ENCODE measurements at places on chromosomes 2 and 18. TPM values are rescaled to one million over a fixed set of nuclear protein-coding genes. Genes with fewer than 3 reads are reported as not detected.

GRCh38 chr18:42743373-42744138 lies 371.9 kb downstream of the RIT2 start:
- H3K4me1 ChIP-seq = no peaks in the 10 kb centered on the region
- no peaks in the 10 kb centered on the region for H3K36me3 ChIP-seq
- H3K4me3 ChIP-seq = no peak overlapping the region
- H3K27me3 ChIP-seq = no peaks in the 10 kb centered on the region
- no peak for DNase-seq
- no peak overlapping the region for H3K27ac ChIP-seq

DNA sequence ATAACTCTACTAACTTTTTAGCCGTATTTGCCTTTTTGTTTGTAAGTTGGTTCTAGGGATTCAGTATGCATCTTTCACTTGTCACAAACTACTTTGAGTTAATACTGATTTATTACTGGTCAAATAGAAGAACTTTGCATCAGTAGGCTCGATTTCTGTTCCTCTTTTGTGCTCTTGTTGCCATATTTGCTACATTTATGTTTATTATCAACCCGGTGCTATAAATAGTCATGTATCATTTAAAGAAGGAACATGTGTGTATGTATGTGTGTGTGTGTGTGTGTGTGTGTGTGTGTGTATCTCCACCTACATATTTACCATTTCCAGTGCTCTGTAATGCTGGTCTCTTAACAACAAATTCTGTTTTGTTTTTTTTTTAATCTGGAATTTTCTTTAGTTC lies 79.6 kb upstream of the B3GNT7 start:
- no peak overlapping the region for H3K27ac ChIP-seq
- H3K4me1 ChIP-seq = no peaks in the 10 kb centered on the region
- H3K27me3 ChIP-seq = no peaks in the 10 kb centered on the region
- DNase-seq = no peak
- H3K36me3 ChIP-seq = no peaks in the 10 kb centered on the region
- H3K4me3 ChIP-seq = no peak overlapping the region

DNA sequence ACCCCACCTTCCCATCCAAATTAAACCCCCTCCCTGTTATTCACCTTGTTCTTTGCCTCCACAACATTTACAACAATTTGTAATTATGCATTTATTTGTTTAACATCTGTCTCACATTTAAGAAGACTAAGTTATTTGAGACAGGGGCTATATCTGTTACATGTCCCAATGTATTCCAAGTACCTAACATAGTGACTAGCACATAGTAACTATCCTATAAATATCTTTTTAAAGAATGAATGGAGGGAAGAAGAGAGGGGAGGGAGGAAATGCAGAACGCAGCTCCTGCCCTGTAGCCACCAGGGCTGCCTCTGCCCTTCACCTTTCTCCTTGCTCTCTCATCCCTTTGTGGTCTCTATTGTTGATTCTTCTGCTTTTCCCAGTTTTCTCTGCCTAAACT lies 40.6 kb downstream of the HDHD2 start:
- no peaks in the 10 kb centered on the region for H3K4me1 ChIP-seq
- DNase-seq = no peak
- no peak overlapping the region for H3K4me3 ChIP-seq
- H3K36me3 ChIP-seq = peaks cover 41% of the 10 kb centered on the region
- H3K27me3 ChIP-seq = no peaks in the 10 kb centered on the region

- no peak overlapping the region for H3K4me3 ChIP-seq
- H3K27ac ChIP-seq = no peak overlapping the region
- no peaks in the 10 kb centered on the region for H3K4me1 ChIP-seq
- no peaks in the 10 kb centered on the region for H3K36me3 ChIP-seq
Measured at GRCh38 chr18:79556829-79557585, 122.6 kb upstream of the CTDP1 start.

DNA sequence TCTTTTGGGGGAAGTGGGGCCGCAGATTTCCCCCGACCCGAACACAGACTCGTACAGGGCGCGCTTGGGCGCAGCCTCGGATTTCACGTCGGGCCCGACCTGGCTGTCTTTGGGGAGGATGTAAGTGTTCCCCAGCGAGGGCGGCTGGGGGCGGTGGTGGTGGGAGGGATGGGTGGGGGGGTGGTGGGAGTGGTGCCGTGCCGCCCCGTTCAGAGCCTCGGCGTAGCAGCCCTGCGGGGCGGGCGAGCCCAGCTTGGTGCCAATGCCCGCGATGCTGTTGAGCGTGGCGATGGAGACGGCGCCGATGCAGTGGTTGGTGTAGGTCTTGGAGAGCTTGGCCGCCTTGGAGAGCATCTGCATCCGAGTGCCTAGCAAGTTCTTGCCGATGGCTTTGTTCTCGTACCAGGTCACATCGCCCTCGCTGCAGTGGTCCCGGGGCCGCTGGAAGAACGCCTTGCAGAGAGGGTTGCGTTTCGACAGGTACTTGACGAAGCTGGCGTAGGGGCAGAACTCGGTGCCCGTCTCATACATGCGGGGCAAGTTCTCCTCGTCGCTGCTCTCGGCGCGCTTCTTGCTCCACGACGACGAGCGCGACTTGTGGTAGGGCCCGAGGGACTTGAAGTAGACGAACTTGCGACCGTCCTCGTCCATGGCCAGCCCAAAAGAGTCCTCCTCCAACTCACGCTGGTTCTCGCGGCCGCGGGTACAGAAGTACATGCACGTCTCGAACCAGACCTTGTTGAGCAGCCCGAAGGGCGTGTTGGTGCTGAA lies 1.3 kb downstream of the KCTD1 start:
- H3K27me3 ChIP-seq = peaks cover 7% of the 10 kb centered on the region
- H3K36me3 ChIP-seq = no peaks in the 10 kb centered on the region
- H3K27ac ChIP-seq = no peak overlapping the region
- H3K4me3 ChIP-seq = peak overlapping the region; percentile 59

DNA sequence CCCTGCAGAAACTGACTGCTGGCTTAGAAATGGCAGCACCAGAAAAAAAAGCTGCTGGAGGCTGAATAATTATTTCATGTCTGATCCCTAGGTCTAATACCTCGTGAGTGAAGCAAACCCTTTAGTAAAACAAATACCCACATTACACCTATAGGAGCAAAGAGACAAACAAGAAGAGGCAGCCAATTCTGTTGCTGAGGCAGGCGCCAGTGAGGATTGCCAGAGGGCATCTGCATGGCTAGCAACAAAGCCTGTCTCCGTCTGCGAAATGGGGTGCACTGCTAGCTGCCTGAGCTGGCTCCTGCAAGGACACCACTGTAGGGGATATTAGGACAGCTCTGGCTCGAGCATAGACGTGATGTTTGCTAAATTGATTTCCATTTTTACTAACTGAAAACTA lies 509.7 kb downstream of the TDRD15 start:
- H3K36me3 ChIP-seq = no peaks in the 10 kb centered on the region
- H3K27ac ChIP-seq = no peak overlapping the region
- no peaks in the 10 kb centered on the region for H3K4me1 ChIP-seq
- H3K27me3 ChIP-seq = no peaks in the 10 kb centered on the region
- no peak for DNase-seq
- no peak overlapping the region for H3K4me3 ChIP-seq

DNA sequence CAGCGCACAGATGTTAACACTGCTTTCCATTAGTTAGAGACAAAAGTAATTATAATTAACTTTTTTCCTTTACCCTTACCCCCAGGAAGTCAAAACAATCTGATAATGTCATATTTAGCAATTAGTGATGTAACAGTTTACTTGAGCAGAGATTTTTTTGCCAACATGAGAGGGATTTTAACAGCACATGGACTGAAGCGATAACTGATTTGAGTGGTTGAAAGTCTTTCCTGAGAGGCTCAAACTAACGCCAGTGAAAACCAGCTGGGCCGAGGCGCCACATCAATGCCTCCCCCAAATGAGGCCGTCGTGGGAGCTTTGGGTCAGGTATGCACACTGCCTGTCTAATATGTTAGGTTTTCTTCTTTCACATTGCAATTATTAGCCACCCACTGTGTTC lies 469.9 kb upstream of the SMIM21 start:
- no peaks in the 10 kb centered on the region for H3K36me3 ChIP-seq
- H3K27me3 ChIP-seq = no peaks in the 10 kb centered on the region

GRCh38 chr2:69704446-69704845 lies 37.5 kb upstream of the ANXA4 start:
- no peak overlapping the region for H3K4me3 ChIP-seq
- H3K36me3 ChIP-seq = no peaks in the 10 kb centered on the region
- H3K27me3 ChIP-seq = no peaks in the 10 kb centered on the region
- no peak overlapping the region for H3K27ac ChIP-seq

DNA sequence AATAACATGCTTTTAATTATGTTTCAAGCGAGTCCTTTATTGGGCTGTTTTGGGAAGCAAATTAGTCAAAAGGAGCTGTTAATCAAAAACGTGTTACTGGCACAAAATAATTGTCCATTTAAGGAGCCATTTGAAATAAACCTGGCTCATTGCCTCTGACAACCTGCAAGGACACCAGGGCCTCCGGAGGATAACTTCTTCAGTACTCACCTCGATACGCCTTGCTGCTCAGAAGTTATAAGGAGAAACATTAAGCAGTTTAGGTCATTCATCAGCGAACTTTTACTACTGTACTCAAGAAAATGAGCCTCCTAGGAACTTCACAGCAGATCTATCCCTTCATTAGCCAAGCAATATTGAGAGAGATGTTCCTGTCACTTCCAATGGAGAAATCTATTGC lies 1579.2 kb upstream of the ACVR2A start:
- no peak overlapping the region for H3K27ac ChIP-seq
- no peak overlapping the region for H3K4me3 ChIP-seq
- no peak for DNase-seq

- H3K4me1 ChIP-seq = no peaks in the 10 kb centered on the region
- peak overlapping the region; percentile 55 for H3K4me3 ChIP-seq
- no peaks in the 10 kb centered on the region for H3K27me3 ChIP-seq
Measured at GRCh38 chr2:169363560-169364150, 1.3 kb upstream of the LRP2 start.

- H3K27ac ChIP-seq = peak overlapping the region; percentile 96
- peak overlapping the region; percentile 59 for H3K4me3 ChIP-seq
- DNase-seq = no peak
- no peaks in the 10 kb centered on the region for H3K36me3 ChIP-seq
- H3K4me1 ChIP-seq = no peaks in the 10 kb centered on the region
Measured at GRCh38 chr18:47931718-47932103, 1.3 kb upstream of the SMAD2 start.

DNA sequence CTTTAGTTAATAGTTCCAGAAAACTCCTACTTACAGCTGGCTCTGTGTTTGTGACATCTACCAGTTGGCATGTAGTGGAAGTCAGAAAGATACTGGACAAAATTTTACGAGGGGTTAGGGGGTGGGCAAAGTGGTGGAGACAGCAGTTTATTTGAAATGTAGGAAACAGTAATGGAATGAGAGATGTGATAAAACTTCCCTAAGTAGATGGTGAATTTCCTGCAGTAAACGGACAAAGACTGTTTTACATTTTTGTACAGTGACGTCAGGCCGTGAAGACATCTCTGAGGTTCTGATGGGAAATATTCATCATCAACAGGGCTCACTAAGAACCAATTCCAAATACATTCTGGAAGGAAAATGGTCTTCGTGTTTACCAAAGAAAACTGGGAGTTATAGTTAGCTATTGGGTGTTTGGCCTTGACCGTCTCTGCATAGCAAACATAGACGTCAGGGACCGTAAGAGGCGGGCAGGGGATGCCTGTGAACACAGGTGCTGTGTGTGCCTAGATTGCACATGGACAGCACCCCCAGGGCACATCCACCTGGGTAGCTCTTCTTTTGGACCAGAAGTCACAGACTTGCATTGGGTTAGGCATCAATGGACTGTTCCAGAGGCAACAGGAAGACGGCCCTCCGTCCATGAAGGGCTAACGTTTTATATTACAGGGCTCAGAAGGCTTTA lies 131.5 kb downstream of the ZNF516 start:
- no peaks in the 10 kb centered on the region for H3K4me1 ChIP-seq
- no peak overlapping the region for H3K4me3 ChIP-seq
- DNase-seq = no peak
- H3K27me3 ChIP-seq = no peaks in the 10 kb centered on the region

- no peaks in the 10 kb centered on the region for H3K27me3 ChIP-seq
- H3K36me3 ChIP-seq = peaks cover 1% of the 10 kb centered on the region
- H3K27ac ChIP-seq = no peak overlapping the region
- no peak for DNase-seq
- no peaks in the 10 kb centered on the region for H3K4me1 ChIP-seq
- H3K4me3 ChIP-seq = no peak overlapping the region
Measured at GRCh38 chr18:250685-251084, 17.2 kb downstream of the THOC1 start.

- no peaks in the 10 kb centered on the region for H3K36me3 ChIP-seq
- no peaks in the 10 kb centered on the region for H3K4me1 ChIP-seq
- no peak overlapping the region for H3K4me3 ChIP-seq
- no peaks in the 10 kb centered on the region for H3K27me3 ChIP-seq
- H3K27ac ChIP-seq = no peak overlapping the region
Measured at GRCh38 chr18:7415081-7415894, 151.8 kb upstream of the PTPRM start.

- no peak for DNase-seq
- no peak overlapping the region for H3K4me3 ChIP-seq
- no peaks in the 10 kb centered on the region for H3K27me3 ChIP-seq
- H3K4me1 ChIP-seq = no peaks in the 10 kb centered on the region
Measured at GRCh38 chr2:39535636-39536185, 98.6 kb upstream of the MAP4K3 start.

DNA sequence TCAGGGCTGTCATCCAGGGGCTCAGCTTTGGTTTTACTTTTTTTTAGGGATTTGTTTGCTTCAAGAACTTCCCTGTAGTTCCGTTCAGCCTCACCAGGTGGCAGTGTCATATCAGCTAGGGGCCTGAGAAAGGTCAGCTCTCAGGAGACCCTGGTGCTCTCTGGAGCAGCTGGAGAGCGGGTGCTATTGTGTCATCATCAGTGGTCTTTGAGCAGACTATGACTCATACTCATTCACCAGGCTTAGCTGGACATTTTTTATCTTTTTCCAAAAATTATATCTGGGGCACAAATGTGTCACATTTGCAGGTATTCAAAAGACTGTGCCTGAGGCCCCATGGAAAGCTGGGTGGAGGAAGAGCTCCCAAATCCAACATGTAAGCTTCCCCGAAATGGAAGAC lies 24.4 kb downstream of the ZNF892 start:
- DNase-seq = peak; percentile 53
- H3K4me1 ChIP-seq = no peaks in the 10 kb centered on the region
- H3K36me3 ChIP-seq = no peaks in the 10 kb centered on the region
- H3K27me3 ChIP-seq = no peaks in the 10 kb centered on the region
- no peak overlapping the region for H3K27ac ChIP-seq

- no peaks in the 10 kb centered on the region for H3K36me3 ChIP-seq
- no peaks in the 10 kb centered on the region for H3K27me3 ChIP-seq
- H3K4me3 ChIP-seq = no peak overlapping the region
Measured at GRCh38 chr2:118549503-118549902, 297.9 kb downstream of the EN1 start.

DNA sequence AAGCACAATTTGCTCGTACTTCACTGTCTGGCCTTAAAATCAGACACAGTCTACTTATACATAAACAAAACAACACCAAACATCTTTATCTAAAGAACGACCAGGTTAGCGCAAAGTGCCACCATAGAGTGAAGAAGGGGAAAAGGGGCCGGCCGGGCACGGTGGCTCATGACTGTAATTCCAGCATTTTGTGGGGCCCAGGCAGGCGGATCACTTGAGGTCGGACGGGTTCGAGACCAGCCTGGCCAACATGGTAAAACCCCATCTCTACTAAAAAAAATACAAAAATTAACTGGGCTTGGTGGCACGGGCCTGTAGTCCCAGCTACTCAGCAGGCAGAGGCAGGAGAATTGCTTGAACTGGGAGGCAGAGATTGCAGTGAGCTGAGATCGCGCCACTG lies 118.5 kb upstream of the RIOK3 start:
- no peaks in the 10 kb centered on the region for H3K27me3 ChIP-seq
- no peak for DNase-seq
- no peaks in the 10 kb centered on the region for H3K4me1 ChIP-seq
- no peaks in the 10 kb centered on the region for H3K36me3 ChIP-seq
- H3K27ac ChIP-seq = no peak overlapping the region

The EPB41L5 gene
- 49.8 TPM for total RNA-seq

The MFSD2B gene
- 0.62 TPM for total RNA-seq

The TMEM127 gene
- total RNA-seq = 33.9 TPM

The SPP2 gene
- 57.5 TPM for total RNA-seq

The ARHGAP28 gene
- total RNA-seq = 0.13 TPM

The HOXD3 gene
- total RNA-seq = not detected

The KYNU gene
- total RNA-seq = 44.3 TPM

Data from right lobe of liver (tissue), 6 donors.